ENCODE measurements at places on chromosomes 2 and 18. TPM values are rescaled to one million over a fixed set of nuclear protein-coding genes. Genes with fewer than 3 reads are reported as not detected.

SPR gene
- 5.2 TPM for total RNA-seq

INHA gene
- total RNA-seq: not detected

FARP2 gene
- 26.1 TPM for total RNA-seq

PID1 gene
- total RNA-seq: not detected

RNF144A gene
- total RNA-seq: 13.6 TPM

ZAP70 gene
- total RNA-seq: 176 TPM

SLC23A3 gene
- total RNA-seq: 2.9 TPM

COL4A3 gene
- total RNA-seq: 0.42 TPM

MC5R gene
- total RNA-seq: not detected

C2orf42 gene
- total RNA-seq: 24.0 TPM

DYNAP gene
- total RNA-seq: not detected

DNA sequence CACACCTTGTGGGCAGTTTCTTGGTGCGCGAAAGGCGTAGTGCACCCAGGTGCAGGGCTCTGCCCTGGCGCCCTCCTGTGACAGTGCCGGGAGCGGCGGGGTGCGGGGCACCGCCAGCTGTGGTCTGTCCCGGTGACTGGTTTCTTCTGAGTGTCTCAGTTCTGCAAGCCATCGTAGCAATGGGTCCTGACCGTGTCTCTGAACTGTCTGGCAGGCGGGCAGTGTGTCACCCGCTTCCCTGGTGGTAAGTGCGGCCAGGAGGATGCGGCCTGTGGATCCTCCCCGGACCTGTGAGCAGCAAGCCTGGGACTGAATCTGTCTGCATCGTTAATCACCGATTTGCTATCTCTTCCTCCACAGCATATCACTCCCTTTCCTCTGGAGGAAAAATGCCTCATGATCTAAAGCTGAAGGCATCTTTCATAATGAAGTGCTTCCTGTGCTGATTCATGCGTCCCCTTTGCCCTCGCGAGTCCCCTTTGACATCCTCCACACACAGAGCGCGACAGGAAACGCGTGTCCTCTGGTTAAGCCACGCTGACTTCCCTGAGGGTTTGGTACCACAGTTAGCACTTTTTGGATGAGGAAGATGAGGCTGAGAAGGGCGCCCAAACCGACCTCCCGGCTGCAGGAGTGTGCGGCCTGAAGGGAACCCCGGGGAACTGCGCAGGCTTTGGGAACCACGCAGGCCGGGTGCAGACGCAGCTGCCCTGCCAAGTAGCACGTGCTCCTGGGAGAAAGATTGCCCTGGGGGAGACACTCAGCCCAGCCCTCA is 416.0 kb upstream of the HS6ST1 start:
- no peak for ATAC-seq

GRCh38 chr2:180955101-180955500 is 25.3 kb upstream of the UBE2E3 start:
- no peak for ATAC-seq

DNA sequence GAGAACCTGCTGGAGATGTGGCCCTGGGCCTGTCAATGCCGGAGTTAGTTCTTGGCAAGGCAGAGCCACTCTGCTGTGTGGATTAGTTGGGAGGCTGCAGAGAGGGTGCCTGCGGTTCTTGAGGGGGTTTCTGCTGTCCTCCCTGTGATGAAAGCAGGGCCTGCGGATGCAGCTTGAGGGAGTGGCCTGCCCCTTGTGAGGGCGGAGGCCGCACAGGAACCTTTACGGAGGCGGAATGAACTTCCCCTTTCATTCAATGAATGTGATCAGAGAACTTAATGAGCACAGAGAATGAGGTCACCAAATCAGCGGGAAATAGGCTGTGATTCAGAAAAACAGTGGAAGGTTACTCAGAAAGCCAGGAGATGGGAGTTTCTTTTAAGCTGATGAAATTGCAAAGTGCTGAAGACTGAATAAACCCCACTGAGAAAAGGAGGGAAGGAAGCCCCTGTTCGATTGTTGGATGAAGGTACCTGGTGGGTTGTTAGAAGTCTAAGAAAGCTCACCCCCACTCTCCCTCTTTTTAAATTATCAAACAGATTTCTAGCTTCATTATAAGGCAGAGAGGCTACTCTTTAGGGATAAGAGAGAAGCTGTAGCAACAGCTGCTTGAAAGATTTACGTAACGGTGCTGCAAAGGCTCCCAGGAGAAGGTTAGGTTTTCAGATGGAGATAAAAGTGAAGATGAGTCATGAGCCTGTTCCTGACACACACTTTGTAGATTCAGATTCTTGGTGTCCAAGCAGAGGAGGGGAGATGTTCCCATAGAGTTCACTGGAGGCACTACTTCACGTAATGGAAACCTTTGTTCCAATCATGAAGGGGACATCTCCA is 47.4 kb downstream of the VWA3B start:
- ATAC-seq: peak; percentile 97

DNA sequence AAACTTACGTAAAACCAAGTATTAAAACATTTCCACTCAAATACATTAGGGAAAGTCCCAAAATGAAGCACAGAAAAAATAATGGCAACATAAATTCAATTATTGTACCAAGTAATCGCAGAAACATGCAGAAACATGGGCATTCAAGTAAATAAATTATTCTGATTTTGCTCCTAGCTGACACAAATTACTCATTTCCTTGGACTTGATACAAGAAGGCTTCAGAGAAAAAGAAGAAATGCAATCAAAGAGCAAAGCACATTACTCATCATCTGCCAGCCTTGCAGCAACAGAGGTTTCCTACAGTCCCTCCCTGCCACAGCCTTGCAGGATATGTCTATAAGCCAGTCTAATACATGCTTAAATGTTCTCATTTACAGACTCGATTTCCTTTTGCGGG is 439.8 kb upstream of the LYPD1 start:
- no peak for ATAC-seq

DNA sequence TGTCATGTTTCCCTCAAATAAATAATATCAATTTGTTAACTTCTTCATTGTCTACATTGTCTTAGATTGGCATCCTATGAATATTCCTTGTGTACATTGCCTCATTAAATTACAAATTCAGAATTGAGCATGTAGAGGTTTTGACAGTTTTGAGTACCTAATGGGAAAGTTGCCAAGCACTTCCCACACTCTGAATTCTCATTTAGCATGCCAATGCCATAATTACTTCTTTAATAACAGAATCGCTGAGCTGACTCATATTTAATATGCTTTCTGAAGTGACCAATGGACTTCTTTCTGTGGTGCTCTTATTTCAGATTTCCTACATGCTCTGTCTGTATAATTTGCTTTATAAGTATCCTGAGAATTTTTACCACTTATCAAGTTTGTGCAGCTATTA is 114.4 kb upstream of the NOL4 start:
- ATAC-seq: no peak

DNA sequence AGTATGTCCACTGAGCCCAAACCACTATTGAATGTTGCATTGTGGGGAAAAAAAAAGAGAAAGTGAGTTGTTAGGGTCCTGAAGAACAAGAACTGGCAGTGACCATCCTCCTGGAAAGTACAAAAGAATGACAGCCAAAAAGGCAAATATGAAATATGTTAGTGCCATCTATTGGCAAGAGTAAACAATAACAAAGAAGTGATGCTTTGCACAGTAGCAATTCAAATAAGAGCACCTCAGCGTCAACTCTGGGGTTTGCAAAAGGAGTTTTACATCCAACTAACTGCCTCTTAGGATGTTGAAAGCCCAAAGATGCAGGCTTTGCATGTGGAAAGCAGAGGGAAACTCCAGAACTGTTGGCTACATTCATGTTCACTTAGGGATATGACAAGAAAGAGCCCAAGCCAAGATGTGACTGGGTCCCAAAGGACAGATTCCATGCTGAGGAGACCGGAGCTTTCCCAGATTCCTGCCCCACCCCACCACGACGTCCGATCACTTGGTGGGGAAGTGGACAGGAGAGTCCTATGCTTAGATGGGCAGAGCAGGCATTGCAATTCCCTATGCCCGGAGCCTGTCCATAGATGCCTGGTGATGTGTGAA is 15.6 kb downstream of the TRABD2A start:
- peak; percentile 62 for ATAC-seq

DNA sequence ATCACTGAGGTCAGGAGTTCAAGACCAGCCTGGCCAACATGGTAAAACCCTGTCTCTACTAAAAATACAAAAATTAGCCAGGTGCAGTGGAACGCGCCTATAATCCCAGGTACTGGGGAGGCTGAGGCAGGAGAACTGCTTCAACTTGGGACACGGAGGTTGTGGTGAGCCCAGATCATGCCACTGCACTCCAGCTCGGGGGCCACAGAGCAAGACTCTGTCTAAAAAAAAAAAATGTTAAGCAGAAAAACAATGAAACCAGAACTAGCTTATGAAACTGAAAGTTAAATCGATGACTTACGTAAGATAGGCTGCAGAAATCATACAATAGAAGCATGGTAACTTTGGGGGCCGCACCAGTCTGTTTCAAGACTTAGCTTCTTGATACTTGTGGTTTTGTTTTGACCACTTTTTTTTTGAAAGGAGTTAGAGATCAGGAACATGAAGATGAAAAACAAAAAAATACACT is 6.2 kb upstream of the GPR155 start:
- ATAC-seq: peak; percentile 80

DNA sequence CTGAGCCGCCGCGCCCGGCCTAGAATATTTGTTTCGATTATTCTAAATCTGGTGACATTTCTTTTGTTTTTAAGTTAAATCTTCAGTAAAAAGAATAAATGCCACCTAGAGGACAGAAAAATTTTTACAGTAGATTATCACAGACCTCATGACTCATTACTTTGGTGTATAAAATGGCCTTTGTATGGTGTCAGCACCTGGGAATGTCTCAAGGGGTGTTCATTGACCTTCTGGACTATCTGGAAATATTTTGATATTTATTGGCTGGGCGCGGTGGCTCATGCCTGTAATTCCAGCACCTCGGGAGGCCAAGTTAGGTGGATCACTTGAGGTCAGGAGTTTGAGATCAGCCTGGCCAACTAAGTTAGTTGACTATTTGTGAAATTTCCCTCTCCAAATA is 30.3 kb upstream of the SLC30A6 start:
- ATAC-seq: no peak

DNA sequence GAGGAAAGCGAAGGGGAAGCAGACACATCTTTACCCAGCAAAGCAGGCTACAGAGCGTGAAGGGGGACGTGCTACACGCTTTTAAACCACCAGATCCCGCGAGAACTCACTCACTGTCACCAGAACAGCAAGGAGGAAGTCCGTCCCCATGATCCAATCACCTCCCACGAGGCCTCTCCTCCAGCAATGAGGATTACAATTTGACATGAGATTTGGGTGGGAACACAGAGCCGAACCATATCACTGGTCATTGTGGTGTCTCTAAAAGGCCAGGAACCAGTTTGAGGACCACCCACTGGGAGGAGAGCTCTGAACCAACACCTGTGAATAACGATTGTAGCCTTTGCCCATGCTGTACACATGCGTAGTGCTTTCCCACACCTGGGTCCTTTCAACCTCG is 116.6 kb upstream of the FAM136A start:
- no peak for ATAC-seq

- ATAC-seq: peak; percentile 70
Observed at GRCh38 chr2:171149986-171150693, 10.6 kb downstream of the TLK1 start.

GRCh38 chr2:118103951-118104940 is 16.0 kb downstream of the INSIG2 start:
- peak; percentile 81 for ATAC-seq

DNA sequence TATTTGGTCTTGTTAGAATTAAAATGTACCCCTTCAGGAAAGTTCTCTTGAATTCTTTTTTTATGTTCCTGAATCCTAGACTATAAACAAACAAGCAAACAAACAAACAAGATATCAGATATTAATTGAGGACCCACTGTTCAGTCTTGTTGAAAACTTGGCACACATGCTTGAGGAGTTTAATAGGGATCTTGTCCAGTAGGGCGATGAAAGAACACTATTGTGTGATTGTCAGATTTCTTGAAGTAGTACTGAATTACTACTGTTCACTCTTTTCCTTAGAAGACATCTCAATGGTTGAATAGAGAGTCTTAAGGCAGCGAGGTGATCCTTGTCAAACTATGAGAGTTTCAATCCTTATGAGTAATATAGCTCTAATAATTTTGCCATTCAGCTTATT is 130.2 kb downstream of the PTPRM start:
- ATAC-seq: no peak

DNA sequence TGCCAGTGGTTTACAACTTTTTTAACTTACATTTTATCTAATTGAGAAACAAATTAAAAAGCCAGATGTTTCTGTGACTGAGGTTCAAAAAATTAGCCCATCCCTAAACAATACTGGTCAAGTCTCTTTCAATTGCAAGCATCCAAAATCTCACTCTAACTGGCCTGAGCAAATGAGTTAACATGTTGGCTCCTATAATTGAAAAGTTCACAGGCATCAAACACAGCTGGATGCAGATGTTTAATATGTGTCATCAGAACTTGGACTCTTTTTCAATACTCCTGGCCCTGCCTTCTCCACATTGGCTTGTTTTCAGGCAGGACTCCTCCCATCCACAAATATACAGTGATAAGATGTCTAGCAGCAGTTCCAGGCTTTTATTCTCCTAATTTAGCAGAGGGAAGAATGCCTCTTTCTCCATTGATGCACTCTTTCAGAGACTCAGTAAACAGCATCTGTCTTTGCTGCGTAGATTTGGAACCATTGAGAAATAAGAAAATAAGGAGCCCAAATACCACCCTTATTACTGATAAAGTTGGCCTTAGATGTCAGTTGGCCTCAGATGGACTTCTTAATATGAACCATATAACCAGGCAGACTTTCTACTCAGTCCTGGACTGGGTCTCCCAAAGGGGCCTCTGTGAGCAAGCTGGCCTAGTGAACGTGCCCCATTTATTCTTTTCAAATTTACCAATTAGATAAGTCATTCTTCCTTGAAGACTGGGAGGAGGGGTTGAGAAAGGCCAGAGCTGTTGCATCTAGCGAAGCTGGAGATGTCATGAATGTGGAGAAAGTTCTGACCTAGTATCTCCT is 30.4 kb upstream of the FN1 start:
- ATAC-seq: no peak

DNA sequence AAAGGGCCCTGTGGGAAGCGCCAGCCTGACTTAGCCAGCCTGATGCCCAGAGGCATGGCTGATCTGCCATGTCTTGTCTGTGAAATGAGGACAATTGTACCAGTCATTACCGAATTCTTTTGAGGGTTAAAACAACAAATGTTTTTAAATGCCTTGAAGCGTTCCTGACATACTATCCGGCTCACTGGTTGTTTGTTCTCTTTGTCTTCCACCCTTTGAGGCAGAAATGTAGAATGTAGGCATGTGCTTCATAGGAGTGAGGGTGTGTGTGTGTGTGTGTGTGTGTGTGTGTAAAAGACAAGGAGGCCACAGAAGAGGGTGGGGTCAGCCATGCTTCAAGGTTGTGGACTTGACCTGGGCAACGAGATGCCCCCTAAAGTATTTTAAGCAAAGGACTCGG is 35.5 kb downstream of the TGFBRAP1 start:
- no peak for ATAC-seq

GRCh38 chr2:8803658-8804379 is 33.6 kb downstream of the KIDINS220 start:
- ATAC-seq: peak; percentile 98

- ATAC-seq: no peak
Observed at GRCh38 chr2:40386177-40386576, 65.7 kb downstream of the SLC8A1 start.

- no peak for ATAC-seq
Observed at GRCh38 chr2:233531955-233532354, 34.6 kb downstream of the USP40 start.

GRCh38 chr2:180519276-180519675 is 461.1 kb upstream of the UBE2E3 start:
- no peak for ATAC-seq

- no peak for ATAC-seq
Observed at GRCh38 chr2:241767464-241768250, 9.0 kb upstream of the GAL3ST2 start.
